ENCODE measurements at places on chromosomes 2 and 18.

DNA sequence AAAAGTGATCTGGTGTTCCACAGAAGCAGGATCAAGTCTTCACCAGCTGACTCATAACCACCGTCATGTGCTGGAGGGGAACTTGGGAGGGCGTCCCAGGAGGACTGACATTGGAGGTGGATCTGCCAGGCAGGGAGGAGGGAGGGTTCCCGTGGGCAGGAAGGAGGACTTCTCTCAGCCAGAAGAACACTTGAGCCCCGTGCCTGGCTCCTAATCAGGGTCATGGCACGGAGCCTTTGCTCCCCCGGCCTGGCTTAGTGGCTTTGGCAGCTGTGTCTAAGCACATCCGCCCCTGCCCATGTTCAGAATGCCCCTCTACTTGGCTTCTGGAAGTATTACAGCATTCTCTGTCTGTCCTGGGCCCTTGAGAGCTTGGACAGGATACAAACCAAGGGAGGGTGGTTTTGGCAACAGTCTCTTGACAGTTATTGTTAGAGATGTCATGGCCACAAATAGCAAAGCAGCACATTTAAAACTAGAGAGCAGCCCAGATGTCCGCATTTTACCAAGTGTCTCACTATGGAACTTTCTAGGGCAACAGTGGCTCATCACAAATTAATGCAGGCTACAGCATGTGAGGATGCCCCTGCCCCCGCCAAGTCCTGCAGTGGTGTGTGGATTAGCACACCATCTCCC lies 11.5 kb downstream of the PPP1R7 start:
- DNase-seq, result no peak

DNA sequence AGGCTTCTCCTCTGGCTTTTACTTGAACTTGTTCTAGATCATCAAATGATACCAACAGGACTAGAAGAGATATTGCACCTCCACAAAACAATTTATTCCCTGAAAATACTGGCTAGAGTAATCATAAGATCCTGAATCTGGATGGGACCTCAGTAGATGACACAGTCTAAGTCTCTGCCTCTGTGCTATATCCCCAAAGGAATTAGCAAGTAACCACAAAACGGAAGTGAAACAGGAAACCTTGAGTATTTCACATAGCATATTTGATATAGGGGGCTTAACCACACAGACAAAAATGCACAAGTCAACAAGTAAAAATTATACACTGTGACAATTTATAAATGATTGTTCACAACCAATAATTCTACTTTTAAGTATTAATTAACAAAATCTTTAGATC lies 456.9 kb upstream of the TNP1 start:
- no peak for DNase-seq

- DNase-seq, result no peak
Measured at GRCh38 chr2:143844986-143845385, 674.9 kb downstream of the ZEB2 start.

DNA sequence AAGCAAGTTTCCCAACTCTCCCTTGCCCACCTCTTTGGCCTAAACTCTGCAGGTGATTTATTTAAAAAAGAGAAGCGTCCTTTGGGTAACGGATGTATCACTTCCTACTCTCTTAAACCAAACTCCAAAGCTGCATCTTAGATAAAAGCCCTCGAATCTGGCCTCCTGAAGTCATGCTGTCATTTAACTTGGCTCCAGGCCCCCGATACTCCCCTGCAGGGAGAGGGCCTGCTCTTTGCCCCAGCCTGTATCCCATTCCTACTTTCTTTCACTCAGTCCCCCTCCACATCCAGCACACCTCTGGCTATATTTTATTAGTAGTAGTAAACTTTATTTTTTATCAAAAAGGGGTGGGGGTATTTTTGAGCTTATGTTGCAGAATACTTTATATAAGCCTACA lies 19.0 kb downstream of the TEKT4 start:
- no peak for DNase-seq

- no peak for DNase-seq
Measured at GRCh38 chr2:51718881-51719280, 686.9 kb upstream of the NRXN1 start.

GRCh38 chr2:84257831-84258230 lies 201.2 kb downstream of the SUCLG1 start:
- DNase-seq, result no peak

DNA sequence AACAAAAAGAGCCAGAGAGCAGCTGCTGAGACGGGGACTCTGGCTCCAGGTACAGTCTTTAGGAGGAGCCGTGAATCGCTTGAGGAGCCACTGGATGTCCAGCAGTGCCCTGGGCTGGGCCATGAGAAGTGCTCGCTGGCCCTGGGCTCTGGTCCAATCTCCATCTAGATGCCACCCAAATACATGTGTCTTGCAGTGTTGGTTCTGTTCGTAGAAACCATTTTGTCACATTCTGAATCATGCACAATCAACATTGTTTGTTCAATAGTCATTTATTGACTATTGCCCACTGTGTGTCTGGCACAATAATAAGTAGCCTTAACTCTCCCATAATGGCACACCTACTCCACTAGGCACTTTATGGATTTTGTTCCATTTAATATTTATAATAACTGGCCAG lies 26.1 kb downstream of the TYMS start:
- no peak for DNase-seq

GRCh38 chr2:129067070-129067469 lies 748.4 kb upstream of the HS6ST1 start:
- no peak for DNase-seq

- DNase-seq, result no peak
Measured at GRCh38 chr2:190451561-190452176, 43.5 kb downstream of the MFSD6 start.

GRCh38 chr18:23226391-23226790 lies 91.1 kb downstream of the CABLES1 start:
- DNase-seq, result no peak

DNA sequence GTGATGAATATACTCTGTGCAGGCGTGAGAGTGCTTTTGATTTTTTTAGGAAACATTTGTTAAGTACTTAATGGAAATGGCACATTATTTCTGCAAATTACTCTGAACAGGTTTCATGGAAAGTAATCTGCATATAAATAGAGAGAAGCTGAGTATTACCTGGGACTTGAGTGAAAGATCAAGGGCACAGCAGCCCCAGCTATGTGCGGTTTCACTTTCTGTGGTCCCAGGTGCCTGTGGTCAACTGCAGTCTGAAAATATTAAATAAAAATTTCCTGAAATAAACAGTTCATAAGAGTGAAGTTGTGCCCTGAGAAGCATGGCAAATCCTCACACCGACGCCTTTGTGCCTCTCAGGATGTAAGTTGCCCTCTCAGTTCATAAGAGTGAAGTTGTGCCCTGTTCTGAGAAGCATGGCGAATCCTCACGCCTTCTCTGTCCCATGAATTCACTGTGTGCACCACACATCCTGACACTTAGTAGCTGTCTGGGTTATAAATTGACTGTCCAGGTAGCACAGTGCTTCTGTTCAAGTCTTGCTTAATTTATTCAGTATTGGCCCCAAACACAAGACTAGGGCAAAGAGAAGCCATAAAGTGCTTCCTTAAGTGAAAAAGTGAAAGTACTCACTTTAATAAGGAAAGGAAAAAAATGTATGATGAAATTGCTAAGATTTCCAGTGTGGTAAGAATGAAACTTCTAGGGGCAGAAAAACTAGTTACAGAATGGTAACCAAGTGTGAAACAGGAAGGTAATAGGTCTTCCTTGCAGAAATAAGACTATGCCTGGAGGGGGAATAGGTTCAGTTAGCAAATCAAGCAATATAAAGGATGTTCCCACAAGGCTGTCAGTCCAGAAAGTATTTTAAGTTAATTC lies 4.3 kb upstream of the SNTG2 start:
- DNase-seq, result no peak

Data from activated naive CD4-positive, alpha-beta T cell treated with Interleukin-2 at 50 U/mL for 16 hours (primary cell).